ENCODE measurements at places on chromosomes 7 and 10.
A peak's percentile ranks its signal among the peaks of the same experiment; 100 is the strongest.

GRCh38 chr10:6958254-6958653 is 378.2 kb upstream of the PRKCQ start:
- DNase-seq = no peak

- DNase-seq = no peak
These were observed 13.8 kb upstream of the SND1 start for GRCh38 chr7:127638197-127638596.

- no peak for DNase-seq
These were observed 32.1 kb upstream of the NMT2 start for GRCh38 chr10:15200626-15201025.

DNA sequence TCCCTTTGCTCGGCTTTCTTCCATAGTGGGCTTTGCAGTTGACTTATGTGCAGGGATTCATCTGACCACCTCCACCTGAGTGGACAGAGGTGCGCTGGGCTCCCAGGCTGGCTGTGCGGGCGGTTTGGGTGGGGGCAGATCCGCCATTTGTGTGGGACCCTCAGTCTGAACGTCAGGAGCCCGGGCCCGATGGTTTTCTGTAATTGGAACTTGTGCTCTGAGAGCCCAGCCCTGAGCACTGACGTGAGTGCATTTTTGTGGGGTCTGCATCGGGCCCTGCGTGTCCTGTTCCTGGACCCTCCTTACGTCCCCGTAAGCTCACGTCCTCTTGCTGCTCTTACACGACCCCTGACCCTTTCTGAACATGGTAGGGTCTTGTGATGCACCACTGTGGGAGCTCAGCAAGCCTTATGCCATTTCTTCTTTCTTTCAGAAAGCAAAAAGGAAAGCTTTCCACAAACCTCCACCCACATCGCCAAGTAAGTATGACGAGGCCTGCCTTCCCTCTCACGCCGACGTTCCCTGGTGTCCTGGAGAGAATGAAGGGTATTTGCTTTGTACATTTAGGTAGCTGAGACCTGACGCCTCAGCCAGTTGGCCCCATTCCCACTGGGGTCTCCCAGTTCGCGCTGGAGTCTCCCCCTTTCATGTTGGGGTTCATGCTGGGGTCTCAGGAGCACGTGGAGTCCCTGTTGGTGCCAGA is 9.9 kb downstream of the IQCE start:
- no peak for DNase-seq

DNA sequence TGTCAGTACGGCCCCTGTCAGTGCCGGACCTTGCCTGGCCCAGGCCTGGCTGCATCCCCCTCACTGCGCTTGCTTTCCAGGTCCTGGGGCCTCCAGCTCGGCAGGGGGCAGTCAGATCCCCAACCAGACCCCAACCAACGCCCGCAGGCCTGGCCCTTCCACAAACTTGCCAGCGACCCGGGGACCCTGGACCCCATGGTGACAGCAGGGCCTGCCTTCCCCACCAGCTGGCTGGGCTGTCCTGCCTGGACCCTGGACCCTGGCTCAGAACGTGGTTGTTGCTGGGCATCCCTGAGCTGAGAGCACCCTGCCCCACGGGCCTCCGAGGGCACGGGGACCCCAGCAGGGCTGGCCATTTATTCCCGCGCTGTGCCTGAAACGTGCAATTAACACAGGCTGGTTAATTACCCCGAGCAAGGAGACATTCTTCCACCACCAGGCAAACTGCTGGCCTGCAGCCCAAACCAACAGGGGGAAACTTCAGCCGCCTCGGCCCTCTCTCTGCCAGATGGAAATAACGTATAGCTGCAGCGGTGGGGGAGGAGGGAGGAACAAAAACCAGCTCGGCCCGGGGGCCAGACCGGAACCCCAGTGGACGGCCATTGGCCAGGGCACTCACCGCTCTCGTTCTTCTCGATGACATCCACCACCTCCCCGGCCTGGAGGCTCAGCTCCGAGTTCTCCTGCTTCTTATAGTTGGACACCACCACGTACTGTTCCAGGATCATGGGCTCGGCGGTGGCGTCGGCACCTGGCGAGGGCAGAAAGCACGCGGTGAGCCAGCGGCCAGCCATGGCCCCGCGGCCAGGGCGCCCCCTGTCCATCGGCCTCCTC is 167.1 kb downstream of the NEURL1 start:
- DNase-seq = no peak

GRCh38 chr10:97210543-97210960 is 24.8 kb upstream of the SLIT1 start:
- DNase-seq = peak; percentile 65

DNA sequence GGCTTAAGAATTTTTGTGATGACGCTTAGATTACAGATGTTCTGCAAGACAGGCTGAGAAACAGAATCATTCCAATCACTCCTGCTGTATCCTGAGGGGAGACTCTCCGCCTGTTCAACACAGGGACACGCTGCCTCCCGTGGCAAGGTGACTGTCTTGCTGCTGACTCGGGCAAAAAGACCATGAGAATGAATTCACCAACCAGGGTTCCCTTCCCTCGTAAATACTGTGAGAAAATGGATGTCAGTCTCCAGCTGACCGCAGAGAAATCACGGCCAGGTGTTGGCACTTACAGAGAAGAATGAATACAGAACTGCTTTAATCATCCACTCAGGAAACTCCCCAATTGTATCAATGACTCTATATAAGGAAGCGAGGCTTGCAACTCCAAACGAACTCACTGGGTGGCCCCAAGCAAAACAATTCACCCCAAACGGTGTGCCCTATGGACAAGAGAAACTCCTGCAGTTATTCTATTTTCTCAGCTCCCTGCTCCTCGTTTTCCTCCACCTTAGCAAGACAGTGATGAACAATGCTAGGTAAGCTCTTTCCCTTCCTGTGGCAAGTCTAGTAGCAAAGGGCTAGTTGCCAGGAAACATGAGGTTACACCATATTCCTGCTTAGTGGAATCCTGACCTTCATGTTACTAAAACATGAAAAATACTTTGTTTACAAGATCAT is 22.8 kb downstream of the GNA12 start:
- DNase-seq = no peak

DNA sequence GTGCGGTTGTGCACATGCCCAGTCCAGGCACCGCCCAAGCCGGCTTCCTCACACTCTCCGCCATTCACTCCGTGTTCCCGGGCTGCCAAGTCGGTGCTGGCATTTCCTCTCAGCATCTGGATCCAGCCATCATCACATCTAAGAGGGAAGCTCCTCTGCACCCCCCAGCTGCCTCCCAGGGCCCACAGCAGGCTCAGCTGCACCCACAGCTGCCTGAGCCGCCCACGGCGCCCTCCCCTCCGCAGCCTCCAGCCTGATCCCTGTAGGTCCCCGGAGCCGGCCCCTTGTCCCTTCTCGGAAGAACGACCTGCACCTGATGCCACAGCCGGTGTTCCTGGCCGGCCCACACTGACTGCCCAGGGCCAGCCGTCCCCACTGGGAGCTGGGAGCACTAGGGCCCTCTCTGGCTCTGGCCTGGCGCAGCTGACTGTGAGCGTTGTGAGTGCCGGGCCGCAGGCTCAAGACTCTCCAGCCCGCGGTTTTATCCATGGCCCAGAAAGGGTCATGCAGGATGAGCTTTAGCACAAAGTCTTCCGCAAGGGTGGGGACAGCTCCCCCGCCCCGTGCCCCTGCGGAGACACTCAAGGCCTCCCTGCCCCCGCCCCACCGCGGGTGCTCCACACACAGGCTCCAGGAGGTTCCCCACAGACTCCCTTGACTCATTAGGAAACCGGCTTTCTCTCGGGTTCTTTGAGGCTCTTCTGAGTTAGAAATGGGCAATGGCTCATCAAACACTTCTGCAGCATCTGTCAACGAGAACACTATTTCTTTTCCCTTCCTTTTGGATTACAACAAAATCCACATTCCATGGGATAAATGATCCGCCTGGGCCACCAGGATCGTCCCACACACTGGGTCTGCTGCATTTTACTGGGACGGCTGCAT is 31.2 kb downstream of the CFAP46 start:
- DNase-seq = no peak

DNA sequence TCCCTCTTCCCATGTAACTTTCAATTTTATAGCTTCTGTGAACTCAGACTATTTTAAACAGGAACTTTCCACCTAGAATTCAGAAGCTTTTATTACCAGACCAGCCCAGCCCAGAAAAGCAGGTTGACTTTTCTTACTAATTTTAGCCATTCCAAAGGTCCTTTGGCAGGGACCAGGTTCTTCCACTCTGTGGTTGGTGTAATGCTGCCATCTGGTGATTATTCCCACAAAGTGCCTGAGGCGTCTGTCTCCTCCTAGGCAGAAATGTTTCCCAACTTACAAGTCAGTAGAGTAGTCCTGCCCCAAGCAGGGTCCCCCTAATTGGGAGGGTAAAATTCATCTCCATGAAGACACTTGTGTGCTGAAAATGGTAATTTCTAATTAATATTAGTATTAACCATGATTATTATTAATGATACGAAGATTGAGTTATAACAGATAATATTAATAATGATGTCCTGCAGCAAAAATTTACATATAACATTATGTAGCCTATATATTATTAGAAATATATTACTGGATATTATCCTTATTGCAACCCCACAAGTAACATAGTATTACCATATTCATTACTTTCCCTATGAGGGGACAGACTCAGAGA is 53.0 kb upstream of the PPP1R17 start:
- DNase-seq = no peak

DNA sequence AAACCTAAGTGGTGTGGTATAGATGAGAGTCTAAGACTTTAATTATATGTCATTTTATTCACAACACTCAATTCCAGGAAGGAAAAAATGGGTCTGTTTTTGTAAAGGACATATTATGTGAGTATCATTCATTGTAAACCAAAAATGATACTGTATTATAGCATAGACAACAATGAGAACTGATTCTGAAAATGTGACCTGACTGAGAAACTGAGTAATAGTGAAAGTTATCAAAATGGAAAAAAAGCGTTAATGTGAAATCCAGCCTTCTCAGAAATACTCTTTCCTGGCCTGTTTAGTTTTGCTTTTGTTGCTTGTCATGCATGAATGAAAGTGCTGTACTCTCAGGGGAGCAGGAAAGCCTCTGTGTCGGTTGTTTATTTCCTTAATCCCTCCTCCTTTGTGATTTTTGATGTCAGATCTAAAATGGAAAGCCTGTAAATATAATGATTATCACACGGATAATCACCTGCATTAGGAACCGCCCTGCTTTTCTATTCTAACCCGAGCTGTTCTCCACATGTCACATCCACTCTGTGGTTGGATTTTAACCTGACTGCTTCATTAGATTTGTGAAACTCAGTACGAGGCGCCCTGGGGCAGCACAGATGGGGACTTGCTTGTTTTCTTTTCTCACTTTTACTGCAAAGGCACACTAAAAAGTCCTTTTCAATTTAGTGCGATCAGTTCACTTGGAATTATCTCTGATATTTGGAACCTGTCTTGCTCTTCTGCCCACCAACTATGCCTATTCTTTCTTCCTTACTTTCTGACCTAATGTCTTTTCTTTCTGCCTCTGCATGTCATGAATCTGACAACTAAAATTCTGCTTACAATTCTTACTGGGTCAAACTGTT is 240.9 kb upstream of the KAT6B start:
- DNase-seq = peak; percentile 15

- DNase-seq = no peak
These were observed 219.1 kb downstream of the EMX2 start for GRCh38 chr10:117761695-117762094.

GRCh38 chr7:111495173-111495810 is 67.0 kb downstream of the IMMP2L start:
- DNase-seq = no peak

DNA sequence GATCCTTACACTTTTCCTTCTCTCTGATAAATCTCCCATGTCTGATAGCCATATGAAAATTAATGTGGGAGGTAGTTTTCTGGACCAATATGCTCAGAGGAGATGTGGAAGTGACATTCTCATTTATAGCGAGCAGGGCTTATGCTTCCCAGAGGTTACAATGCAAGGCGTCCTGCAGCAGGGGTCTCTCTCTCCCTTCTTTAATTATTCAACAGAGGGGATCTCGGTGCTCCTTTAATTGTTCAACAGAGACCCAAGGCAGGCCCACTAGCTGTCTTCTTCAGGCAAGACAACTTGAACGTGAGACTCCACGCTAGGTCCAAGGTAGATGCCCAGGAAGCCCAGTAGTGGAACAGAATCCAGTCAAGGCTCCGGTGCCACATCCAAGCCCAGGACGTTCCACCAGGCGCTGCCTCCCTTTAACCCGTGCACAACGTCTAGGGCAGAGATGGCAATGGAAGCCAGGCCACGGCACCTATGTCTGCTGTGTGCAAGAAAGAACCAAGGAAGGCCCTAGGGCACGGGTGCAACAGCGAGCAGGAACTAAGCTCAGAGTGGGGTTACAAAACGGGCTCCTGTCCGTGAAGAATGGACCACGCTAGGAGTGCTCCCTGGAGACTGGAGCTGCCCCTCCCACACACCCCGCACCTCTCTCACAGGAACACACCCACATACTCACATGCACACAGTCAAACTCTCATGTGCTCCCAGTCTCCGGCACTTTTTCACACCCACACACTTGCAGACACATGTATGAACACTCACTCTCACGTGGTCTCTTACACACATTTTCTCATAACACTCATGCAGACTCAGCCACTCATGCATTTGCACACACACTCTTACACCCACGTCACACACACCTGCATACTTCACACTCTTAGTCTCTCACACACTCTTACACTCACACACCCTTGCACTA is 230.4 kb downstream of the TNS3 start:
- DNase-seq = no peak

- no peak for DNase-seq
These were observed 5.1 kb upstream of the LRRC4 start for GRCh38 chr7:128036226-128036940.

- no peak for DNase-seq
These were observed 218.4 kb downstream of the GLRX3 start for GRCh38 chr10:130354573-130354954.

DNA sequence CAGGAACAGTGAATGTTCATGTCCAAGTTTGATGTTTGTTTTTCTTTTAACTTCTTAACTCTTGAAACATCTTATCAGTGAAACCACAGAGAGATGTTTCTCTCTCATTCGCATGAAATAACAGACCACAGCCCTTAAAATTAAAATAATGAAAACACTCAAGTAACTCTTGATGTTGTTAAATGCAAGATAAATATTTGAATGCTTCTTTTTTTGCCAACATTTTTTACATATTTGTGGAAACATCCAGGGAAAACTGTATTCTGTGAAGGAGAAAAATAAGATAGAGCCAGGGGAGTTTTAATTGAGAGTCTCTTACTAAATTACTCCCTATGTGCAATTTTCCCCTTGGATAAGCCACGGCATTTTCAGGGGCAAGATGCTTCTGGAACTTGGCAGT is 361.8 kb upstream of the MGMT start:
- DNase-seq = no peak

- DNase-seq = no peak
These were observed 109.1 kb upstream of the AFAP1L2 start for GRCh38 chr10:114513381-114513792.

All from stimulated activated CD4-positive, alpha-beta T cell treated with anti-CD3 and anti-CD28 coated beads, TNF-alpha, amount 100 ng/mL, for 24 hours (primary cell).